ENCODE measurements at places on chromosomes 11 and 22. TPM values are rescaled to one million over a fixed set of nuclear protein-coding genes. Genes with fewer than 3 reads are reported as not detected.

PRR33 gene
- polyA plus RNA-seq = 0.17 TPM

PPP6R2 gene
- polyA plus RNA-seq = 34.2 TPM

ZNF70 gene
- 0.35 TPM for polyA plus RNA-seq

LYVE1 gene
- not detected for polyA plus RNA-seq

GPR83 gene
- polyA plus RNA-seq = 0.10 TPM

SAA2 gene
- polyA plus RNA-seq = not detected

OR8D4 gene
- polyA plus RNA-seq = not detected

THRSP gene
- not detected for polyA plus RNA-seq

SLC37A2 gene
- 0.33 TPM for polyA plus RNA-seq

DEUP1 gene
- not detected for polyA plus RNA-seq

PGA5 gene
- not detected for polyA plus RNA-seq

DNA sequence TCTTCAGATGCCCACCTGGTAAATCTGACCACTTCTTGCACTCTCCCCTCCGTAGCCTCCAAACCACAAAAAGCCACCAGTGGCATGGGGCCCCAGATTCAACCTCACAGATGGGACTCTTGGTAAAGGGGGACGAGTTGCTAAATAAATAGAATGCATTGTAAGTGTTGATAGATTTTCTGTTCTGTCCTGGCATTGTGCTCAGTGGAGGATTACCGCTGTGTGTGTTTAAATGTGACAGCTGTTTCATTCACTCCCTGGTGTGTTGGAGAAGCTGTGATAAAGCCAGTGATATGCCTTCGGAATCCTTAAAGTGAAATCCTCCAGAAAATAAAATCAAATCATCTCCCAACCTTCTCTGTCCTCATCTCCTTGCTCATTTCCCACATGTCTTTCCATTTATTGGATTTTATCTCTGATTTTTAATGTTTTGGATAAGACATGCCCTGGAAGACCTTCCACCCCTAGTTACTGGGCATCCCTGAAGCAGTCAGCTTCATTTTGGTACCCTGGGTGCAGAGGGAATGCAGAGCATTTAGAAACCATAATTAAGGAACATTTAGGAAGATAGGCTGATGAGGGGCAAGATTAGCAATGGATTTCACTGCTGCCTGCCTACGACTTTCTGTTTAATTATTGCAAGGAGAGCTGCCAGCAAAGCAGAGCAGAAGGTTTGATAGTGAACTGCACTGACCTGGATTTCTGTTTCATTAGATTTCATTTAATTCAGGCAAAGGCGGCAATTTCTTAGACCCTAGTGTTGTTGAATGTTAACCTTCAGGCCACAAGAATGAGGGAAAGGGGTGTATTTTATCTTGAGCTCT is 460.9 kb upstream of the KIRREL3 start:
- DNase-seq = no peak

DNA sequence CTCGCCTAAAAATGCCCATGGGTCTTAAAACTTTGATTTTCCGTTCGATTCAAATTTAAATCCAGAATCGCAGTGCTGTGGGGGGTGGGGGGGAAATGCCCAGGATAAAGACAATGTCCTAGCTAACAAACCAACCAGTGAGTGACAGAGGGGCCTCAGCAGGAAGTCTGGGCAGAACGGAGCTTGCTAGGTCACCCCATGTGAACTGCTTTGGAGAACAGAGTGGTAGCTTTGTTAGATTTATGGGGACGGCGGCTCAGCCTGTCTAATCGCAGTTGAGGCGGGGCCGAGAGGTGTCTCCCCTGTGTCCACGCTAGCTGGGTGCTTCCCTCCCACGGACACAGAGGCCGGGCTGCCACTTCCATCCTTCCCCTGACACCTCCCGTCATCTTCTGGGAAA is 243.9 kb downstream of the CTTN start:
- no peak for DNase-seq

- DNase-seq = no peak
These were observed 3.6 kb downstream of the TNRC6B start for GRCh38 chr22:40181323-40181722.

DNA sequence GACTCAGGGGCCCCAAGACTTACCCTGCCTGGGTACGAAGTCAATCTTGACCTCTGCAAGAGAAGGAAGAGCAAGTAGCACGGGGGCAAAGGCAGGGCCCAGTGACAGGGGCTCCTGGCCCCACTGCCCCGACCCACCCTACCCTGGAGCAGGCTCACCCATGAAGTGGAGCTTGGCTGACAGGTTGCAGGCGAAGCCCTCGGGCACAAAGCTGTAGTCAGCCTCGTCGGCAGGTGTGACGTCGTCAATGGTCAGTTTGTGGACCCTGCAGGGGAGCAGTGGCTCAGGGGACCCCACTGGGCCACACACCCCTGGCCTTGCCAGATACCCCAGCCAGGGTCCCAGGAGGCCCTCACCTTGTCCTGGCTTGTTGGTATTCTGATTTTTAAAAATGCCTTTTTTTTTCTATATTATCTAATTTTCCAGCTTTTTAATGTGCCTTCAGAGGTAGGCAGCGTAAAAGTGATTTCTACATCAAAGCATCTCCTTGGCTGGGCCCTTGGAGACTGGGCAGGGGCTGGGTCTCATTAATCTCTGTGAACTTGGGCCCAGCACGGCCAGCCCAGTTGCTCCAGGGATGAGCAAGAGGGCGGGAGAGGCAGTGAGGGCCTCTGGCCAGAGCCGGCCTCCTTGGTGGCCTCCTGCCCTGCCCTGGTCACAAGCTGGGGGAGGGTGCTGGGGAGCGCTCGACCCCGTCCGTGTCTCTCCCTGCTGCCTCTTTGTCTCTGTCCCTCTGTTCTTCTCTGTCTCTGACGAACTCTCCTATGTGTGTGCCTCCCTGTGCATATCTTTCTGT is 11.3 kb downstream of the MYBPC3 start:
- no peak for DNase-seq

GRCh38 chr22:40334060-40334459 is 12.2 kb upstream of the ADSL start:
- DNase-seq = no peak

- no peak for DNase-seq
These were observed 72.9 kb upstream of the OR4C15 start for GRCh38 chr11:55481416-55481815.

- peak; percentile 53 for DNase-seq
These were observed at the start of gene AQP11 for GRCh38 chr11:77589521-77590193. AQP11 (plus strand) TSS chr11:77589953; CDS start chr11:77589993, 40 bp downstream.

DNA sequence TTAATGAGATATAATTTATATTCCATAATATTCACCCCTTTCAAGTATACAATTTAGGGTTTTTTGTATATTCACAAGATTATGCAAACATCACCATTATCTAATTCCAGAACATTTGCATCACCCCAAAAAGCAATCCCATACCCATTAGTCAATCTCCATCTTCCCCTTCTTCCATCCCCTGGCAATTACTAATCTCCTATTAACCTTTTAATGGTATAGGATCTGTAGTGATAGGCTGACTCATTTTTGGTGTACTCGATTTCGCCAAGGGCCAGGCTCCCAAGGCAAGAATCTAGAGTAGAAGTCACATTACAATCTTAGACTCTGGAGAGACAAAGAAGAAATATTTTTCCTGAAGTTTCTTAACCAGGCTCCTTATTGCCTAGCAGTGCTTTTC is 113.4 kb downstream of the GAB2 start:
- DNase-seq = no peak

DNA sequence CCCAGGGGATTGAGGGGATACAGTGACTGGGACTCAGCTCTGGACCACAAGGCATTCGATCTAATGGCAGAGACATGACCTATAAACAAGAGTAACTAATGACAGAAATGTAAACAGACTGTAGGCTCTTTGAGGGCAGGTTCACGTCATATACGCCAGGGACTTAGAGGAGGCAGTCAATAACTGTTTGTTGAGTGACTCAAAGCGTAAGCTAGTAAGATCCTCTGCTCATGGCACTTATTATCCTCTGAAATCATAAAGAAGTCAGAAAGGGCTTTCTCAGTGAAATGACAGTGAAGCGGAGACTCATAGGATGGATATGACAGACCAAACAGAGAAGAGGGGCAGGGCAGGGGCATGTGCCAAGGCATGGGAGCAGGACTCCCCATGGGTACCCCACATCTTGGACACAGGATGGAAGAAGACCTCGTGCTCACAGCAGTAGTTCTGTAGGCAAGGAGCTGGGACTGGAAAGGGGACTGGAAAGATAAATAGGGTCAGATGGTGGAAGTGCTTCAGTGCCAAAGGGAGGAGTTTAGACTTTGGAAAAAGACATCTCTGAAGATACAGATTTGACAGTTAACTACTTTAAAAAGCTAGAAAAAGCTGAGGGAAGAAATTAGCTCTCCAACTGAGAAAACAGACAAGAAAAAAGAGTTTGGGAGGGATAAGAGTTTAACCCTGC is 72.7 kb downstream of the SLC1A2 start:
- DNase-seq = no peak

DNA sequence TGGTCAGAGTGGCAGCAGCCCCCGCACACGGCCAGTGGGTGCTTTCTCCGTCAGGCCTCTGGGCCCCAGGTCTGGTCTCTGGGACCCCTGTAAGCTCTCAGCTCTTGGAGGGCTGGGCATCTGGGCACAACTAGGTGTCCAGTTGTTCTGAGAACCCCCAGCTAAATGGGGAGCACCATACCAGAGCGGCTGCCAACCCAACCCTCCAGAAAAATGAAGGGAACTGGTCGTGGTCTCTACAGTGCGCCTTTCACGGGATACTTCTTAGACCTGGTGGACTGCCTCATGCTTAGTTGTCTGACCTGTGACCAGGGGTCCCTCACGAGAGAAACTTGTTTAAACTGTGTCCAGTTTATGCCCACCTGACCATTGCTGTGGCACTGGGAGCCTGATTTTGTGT is 104.9 kb downstream of the BCR start:
- no peak for DNase-seq

GRCh38 chr11:120384476-120384875 is 48.3 kb downstream of the ARHGEF12 start:
- DNase-seq = no peak

DNA sequence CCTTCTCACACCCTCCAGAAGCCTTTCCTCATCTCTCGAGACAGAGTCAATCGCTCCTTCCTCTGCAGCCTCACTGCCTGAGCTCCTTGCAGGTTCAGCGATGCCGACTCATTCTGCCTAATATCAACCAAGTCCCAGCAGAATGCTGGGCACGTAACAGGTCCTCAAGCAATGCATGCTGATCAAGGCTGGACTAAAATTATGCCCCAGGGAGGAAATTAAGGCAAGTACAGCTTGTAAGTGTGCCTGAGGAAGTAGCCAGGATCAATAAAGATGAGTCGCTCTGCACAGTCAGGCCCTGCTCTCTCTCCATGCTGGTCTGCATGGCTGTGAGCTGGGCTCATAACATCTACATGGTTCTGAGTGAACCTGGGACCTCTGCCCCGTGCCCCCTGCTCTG is 25.6 kb upstream of the NRIP3 start:
- DNase-seq = no peak

GRCh38 chr11:118924591-118925585 is 838 bp downstream of the BCL9L start:
- DNase-seq = no peak

- peak; percentile 93 for DNase-seq
These were observed at the start of gene ACCS for GRCh38 chr11:44065841-44066731. ACCS (plus strand) TSS chr11:44066270; CDS start chr11:44067628, 1,358 bp downstream.

GRCh38 chr11:101880222-101880621 is 34.6 kb upstream of the CEP126 start:
- DNase-seq = no peak

DNA sequence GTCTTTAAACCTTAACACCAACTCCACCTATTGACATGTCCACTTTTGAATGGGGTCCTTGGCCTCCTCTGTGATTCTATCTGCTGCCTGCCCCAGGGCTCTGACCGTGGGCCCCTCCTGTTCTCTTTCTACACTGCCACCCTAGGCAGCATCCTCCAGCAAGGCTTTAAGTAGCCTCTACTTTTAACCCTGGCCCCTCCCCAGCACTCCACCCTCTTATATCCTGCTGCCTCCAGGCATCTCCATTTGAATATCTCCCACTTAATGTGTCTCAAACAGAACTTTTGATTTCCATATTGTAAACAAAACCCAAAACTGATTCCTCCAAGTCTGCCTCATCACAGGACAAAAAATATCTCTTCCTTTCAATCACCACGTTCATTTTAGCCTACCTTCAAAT is 90.5 kb upstream of the ARHGAP32 start:
- no peak for DNase-seq

- no peak for DNase-seq
These were observed 38.3 kb upstream of the NNMT start for GRCh38 chr11:114257621-114258558.

GRCh38 chr11:126305699-126306098 is 1.8 kb downstream of the DCPS start:
- DNase-seq = no peak

DNA sequence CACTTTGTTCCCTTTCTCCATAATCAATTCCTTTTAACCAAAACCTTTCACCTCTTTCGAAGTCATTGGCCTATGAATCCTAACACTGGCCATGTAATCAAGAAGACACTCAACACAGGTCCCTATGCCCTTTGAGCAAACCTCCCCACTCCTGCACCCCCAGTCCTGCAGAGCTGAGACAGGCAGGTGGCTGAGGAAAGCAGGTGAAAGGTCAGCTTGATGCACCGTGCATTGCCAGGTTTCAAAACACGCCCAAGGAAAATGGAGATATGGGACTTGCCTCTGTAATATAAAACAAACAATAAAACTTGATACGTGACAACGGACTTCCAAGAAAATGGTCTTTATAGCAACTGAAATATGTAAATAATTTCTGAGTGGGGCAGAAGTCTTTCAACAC is 10.6 kb downstream of the CPT1A start:
- DNase-seq = no peak

DNA sequence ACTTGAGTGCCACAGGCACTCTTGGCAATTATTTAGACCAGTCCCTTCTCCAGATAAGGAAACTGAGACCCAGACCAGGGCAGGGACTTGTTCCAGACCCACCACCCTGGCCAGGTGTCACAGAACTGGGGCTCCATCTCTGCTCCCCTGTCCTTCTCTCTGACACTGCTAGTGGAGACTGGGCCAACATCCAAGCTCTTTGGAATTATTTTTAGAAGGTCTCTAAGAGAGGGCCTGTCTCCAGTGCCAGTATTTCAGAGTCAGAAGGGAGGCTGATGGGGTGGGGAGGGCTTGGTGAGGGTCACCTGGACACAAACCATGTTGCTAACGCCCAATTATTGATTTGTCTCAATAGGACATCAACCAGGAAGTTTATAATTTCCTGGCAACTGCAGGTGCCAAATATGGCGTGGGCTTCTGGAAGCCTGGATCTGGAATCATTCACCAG is 32.7 kb downstream of the POLR3H start:
- no peak for DNase-seq

- DNase-seq = no peak
These were observed 5.7 kb downstream of the CELSR1 start for GRCh38 chr22:46531581-46532175.

DNA sequence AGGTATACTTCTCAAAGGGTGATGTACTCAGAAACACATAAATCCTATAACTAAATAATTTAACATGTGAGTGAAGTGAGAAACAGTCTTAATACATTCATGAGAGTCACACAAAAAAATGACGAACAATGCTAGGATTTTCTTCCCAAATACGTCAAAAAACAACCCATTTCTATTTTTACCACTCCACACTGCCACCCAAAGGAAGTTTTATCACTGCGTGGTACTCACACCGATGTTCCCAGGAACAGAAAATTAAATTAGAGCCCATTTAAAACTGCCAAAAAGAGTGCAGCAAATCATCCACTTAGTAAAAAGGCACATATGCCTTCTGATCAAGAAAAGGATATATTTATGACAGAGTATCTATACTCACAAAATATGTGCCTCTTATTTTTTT is 710.9 kb upstream of the FAT3 start:
- no peak for DNase-seq

GRCh38 chr22:33076343-33076742 is 18.2 kb upstream of the SYN3 start:
- DNase-seq = no peak

- no peak for DNase-seq
These were observed 7.6 kb upstream of the CCKBR start for GRCh38 chr11:6251990-6252473.

GRCh38 chr11:35313760-35314153 is 105.6 kb downstream of the SLC1A2 start:
- no peak for DNase-seq

All from CD8-positive, alpha-beta memory T cell (primary cell).